ENCODE measurements at places on chromosomes 7 and 10.
A peak's percentile ranks its signal among the peaks of the same experiment; 100 is the strongest.

- no peak for DNase-seq
Observed at GRCh38 chr10:132813560-132814468, 27.9 kb upstream of the NKX6-2 start.

- DNase-seq: peak; percentile 73
Observed at GRCh38 chr10:103645141-103646054, 151.9 kb downstream of the NEURL1 start.

DNA sequence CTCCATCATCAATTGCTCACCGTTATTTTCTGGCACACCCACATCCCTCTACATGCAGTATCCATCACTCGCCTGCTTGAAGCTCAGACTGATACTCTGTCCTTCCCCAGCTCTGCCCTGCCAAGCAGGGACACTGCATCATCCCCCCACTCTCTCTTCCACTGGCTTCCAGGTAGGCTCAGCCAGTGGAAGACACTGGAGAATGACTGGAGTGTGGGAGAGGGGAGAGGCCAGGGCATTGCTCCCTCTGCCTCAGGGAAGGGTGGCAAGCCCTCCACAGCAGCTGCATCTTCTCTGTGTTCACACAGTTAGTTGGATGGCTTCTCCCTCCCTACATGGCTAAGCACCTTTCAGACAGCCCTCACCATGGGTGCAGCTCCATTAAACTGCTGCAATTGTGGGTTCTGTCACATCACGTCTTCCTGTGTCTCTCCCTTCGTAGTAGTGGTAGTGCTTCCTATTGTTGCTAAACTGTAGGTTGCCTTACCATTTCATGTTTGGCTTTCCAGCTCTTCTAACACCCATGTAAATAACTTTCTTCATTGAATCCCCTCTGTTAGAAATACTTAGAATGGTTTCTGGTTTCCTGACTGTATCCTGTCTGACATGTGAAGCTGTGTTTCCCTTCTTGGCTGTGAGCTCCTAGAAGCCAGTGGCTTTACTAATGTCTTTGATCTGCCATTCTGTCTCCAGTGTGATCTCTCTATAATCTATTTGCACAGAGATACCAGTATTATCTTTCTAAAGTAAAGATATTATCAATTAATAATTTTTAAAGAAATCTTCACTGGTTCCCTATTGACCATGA is 483.7 kb upstream of the LRRN3 start:
- DNase-seq: no peak

GRCh38 chr10:119306986-119307392 is 99.6 kb downstream of the GRK5 start:
- DNase-seq: no peak

DNA sequence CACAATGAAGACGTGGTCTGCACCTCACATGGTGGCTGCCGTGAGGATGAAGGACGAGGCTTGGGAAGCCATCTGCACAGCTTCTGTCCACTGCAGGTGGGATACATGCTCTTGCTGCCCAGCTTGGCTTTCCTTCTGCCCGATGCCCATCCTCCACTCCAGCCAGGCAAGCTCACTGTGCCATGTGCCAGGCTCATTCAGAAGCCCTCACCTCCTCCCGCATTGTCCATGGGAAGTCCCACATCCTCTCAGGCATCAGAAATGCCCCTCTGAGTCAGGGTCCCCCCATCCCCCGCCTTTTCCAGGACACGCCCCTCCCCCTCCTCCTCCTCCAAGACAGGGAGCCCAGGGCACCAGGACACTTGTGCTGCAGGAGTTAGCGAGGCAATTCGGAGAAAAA is 4.6 kb upstream of the NOM1 start:
- DNase-seq: no peak

DNA sequence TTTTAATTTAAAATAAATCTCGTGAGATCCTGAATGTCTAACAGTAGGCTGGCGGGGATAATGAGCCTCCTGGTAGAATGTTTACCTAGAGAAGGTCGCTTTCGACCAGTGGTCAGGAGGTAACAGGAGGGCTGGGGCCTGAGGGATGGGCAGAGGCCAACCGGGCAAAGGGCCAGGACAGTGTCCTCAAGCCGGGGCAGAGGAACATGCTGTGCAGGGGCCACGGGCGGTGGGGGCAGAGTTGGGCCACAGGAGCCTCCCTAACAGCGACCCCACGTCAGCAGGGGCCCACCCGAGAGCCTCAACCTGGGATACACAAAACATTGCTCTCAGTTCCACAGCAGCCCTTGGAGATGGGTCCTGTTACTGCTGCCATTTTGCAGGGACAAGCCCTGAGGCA is 14.5 kb downstream of the CFAP46 start:
- no peak for DNase-seq

- DNase-seq: no peak
Observed at GRCh38 chr7:22082553-22082885, 136.8 kb upstream of the CDCA7L start.

DNA sequence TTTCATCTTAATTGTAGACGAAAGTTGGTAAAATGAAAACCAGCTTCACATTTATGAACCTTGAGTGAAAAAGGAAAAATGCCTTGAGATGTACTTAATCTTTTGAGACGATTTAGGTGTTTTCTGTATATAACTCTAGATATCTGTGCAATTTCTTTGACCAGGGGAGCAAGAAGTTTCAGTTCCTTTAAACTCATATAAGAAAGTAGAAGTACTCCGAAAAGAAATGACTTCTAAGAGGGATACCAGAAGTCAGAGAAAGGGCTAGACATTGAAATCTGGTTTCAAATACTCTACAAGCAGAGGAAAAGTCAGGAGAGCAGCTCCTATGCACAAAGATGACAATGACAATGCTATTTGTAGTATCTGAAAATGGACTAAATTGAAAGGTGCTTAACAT is 303.7 kb downstream of the BAMBI start:
- DNase-seq: no peak

DNA sequence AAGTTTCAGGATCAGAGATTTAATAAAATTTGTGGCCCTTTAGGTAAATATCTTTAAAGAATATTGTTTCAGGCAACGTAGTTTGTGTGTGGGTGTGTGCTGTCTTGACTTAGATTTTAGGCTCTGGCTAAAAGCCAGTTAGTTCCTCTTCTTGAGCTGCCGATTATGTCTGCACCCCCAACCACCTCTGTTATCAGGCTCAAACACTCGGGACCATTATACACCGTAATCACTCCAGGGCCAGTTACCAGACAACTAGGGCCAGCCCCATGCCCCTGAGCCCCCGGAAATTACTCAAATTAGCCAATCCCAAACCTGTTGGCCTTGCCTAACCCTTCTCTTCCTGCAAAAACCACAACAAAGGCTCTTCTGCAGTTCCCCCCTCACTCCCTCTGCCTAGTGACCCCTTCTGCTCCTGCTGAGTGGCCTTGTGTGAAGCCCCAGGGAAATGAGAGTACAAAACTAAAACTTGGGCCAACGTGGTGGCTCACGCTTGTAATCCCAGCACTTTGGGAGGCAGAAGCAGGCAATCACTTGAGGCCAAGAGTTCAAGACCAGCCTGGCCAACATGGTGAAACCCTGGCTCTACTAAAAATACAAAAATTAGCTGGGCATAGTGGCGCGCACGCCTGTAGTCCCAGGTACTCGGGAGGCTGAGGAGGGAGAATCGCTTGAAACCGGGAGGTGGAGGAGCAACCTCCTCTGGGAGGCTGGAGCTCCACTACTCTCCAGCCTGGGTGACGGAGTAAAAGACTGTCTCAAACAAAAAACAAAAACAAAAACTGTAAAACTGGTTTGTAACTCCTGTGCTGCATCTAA is 9.2 kb upstream of the HNRNPF start:
- DNase-seq: no peak

GRCh38 chr7:86773309-86773708 is 129.6 kb downstream of the GRM3 start:
- DNase-seq: no peak

DNA sequence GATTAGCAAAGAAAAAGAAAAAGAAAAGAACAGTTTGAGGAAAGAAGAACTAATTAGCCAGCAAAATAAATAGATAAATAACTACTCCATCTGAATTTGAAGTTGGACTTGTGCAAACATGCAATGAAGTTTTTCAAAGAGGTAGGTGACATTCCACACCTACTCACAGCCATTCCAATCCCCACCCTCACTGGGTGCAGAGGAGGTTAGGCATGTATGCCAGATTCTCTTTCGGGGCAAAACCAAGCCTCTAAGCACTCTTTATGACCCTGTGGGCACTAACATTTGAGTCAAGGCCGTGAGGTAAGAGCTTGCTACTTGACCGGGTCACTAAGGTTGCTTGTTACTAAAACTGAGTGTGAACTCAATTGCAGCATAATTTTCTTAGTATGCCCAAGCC is 108.4 kb upstream of the SEMA3A start:
- no peak for DNase-seq

- DNase-seq: no peak
Observed at GRCh38 chr7:17408245-17408903, 109.9 kb downstream of the AHR start.

DNA sequence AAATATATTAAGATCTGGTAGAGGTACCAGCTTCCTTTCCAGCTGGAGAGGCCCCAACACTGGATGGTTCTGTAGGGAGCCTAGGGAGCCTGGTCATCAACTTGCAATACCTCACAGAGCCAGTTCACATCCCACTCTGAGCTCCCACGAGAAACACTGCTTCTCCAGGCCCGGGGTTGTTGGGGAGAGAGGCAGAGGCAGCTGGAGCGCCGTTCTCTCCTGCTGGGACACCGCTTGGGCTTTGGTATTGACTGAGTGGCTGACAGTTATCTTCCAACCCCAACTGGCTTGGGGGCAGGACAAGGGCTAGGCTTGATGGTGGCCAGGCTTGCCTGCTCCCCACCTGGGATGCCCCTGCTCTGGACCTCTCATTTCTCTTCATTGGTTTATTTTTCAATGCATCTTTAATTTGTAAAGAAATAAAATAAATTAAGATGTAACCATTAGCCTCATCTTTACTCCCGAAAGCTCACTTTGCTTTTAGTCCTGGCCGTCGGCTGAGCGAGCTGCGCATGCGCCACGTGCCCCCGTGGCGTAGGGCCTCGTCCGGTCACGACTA is 10.0 kb upstream of the CHCHD1 start:
- DNase-seq: no peak

GRCh38 chr7:24907311-24907886 is 72.6 kb downstream of the OSBPL3 start:
- no peak for DNase-seq

DNA sequence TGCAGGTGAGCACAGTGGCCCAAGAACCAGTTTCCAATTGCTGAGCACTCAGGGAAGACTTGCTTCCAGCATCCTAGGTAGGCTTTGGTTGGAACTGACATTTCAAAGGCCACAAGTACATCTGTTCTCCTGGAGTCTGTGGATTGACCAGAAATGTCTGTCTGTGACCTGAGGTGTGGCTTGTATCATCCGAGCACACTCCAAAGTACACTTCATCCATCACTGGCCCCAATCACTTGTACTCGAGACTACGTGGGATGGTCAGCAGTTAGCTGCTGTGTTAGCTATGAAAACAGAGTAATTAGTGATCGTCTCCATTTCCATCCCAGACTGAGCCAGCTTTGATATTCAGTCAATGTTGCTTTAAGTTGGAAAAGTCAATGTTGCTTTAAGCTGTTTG is 45.0 kb downstream of the MKI67 start:
- no peak for DNase-seq

DNA sequence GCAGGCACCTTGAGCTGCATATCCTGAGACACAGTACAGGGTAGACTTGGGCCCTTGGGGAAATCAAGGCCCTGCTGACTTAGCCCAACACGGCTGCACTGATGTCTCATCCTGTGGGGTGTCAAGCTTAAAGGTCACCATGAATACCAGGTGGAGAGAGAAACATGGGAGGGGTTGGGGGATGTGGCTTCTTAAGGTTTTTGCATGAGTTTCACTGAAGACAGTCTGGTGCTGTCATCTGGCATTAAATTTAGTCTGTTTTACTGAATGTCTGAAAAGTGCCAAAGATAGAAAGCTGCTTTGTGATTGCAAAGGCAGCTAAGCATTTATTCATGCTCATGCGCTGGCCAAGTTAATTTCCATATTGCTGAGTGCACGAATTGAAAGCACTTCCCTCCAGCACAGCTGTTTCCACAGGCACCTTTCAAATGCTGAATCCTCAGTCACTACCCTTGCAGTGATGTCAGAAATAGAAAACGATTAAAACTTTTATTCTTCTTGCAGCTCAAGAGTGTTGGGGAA is 102.1 kb downstream of the OSBPL3 start:
- DNase-seq: peak; percentile 37

GRCh38 chr7:128911423-128912031 is 1.0 kb upstream of the KCP start:
- DNase-seq: no peak

GRCh38 chr7:70763961-70764691 is 367.8 kb upstream of the GALNT17 start:
- no peak for DNase-seq

- no peak for DNase-seq
Observed at GRCh38 chr10:26169466-26169865, 47.1 kb upstream of the GAD2 start.

DNA sequence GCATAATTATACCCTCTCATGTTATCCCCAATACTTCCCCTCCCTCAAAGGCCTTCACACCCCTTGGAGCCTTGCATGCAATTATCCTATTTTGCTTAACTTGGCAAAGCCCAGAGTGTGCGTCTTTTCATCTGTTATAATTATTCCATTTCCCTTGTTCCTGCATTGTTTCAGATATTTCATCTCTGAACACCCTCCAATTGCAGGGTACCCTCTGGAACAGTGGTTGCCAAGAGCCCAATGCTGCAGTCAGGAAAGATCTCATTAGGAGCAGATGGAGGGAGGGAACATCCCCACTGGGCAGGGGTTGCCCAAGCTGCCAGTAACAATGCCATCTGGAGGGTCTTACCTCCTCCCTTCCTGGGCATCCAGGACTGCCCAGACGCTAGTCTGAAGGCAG is 18.4 kb upstream of the GOLGA7B start:
- no peak for DNase-seq

DNA sequence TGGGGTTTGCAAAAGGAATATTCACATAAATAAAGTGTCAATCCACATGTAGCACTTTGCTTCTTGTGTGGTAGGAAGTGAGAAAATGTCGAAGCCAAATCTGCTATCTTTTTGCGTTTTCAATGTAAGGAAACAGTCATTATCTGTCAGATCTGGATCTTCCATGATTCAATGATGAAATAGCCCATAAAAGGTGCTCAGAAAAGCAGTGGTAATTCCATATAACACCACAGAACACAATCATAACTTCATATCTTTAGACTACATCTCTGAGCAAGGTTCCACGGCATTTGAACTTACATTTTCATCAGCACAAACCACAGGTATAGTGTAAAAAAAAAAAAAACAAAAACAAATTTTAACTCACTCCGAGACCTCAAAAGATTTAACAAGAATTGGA is 39.9 kb upstream of the EGR2 start:
- no peak for DNase-seq

- DNase-seq: no peak
Observed at GRCh38 chr10:4088354-4089066, 303.5 kb upstream of the KLF6 start.

DNA sequence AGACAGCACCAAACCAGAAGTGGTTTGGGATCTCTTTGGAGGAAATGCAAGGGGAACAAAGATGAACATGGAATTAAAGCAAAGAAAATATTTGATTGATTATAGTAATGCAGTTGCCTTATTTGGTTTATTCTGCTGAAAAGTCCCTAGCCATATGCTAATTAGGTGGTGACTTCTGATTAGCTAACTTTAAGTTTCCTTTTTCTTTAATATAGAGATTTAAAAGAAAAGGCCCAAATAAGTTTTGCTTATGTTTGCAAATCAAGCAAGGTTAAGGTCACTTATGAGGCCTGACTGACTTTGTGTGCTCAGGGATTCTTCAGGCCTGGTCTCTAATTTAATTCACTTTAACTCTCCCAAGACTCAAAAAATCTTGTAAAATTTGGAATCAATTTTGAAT is 6.2 kb upstream of the ANKRD22 start:
- DNase-seq: no peak
